ENCODE measurements at places on chromosomes 3 and 15. TPM values are rescaled to one million over a fixed set of nuclear protein-coding genes. Genes with fewer than 3 reads are reported as not detected.

Gene ANKRD34C
- not detected for total RNA-seq

Gene FILIP1L
- total RNA-seq: 12.6 TPM

Gene C2CD4A
- total RNA-seq: not detected

Gene ECE2
- total RNA-seq: not detected

Gene PATL2
- total RNA-seq: not detected

Gene ST8SIA2
- not detected for total RNA-seq

Gene CCDC80
- 114 TPM for total RNA-seq

Gene HOMER2
- total RNA-seq: 0.50 TPM

Gene IGSF11
- total RNA-seq: not detected

Gene VIPR1
- total RNA-seq: under 0.01 TPM

Gene CFAP100
- total RNA-seq: not detected

Gene ERICH6
- total RNA-seq: not detected

Gene NR1D2
- total RNA-seq: 7.6 TPM

Gene MCTP2
- 1.8 TPM for total RNA-seq

Gene MINAR1
- 1.0 TPM for total RNA-seq

Gene PRICKLE2
- total RNA-seq: 8.9 TPM

Gene LRRIQ4
- not detected for total RNA-seq

Gene AQP9
- not detected for total RNA-seq

Gene BUB1B
- total RNA-seq: 35.5 TPM

Gene SPTBN5
- total RNA-seq: under 0.01 TPM

Gene GPR149
- not detected for total RNA-seq

Gene FOXB1
- not detected for total RNA-seq

Gene VILL
- total RNA-seq: 5.0 TPM

Gene CHRFAM7A
- total RNA-seq: not detected

Gene CHL1
- 0.59 TPM for total RNA-seq

Gene SI
- total RNA-seq: not detected

Gene DLL4
- under 0.01 TPM for total RNA-seq

Gene PYGO1
- 5.9 TPM for total RNA-seq

Measured in bronchus fibroblast of lung (primary cell).